ENCODE measurements at places on chromosomes 1 and 21.

- no peak for DNase-seq
Measured at GRCh38 chr1:167905182-167905581, 8.8 kb downstream of the ADCY10 start.

GRCh38 chr1:38789498-38790169 is 69.9 kb downstream of the RRAGC start:
- no peak for DNase-seq

- DNase-seq: no peak
Measured at GRCh38 chr1:113416496-113416895, 26.2 kb downstream of the MAGI3 start.

DNA sequence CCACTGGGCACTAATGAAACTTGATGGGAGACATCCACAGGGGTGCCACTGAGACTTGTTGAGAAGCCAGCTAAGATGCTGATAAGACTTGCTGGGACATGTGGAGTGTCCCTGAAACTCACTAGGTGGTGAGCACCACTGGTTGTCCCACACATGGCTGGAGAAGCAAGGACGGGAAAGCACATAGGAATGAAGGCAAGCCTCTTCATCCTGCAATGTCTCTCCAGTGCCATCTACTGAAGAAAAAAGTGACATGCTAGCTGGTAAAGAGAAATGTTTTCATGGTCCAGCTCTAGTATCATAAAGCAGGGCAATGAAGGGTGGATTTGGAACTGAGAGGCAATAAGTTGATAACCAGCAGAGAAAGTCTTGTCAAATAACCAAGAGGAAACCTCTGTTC is 283.0 kb downstream of the PAPPA2 start:
- no peak for DNase-seq

DNA sequence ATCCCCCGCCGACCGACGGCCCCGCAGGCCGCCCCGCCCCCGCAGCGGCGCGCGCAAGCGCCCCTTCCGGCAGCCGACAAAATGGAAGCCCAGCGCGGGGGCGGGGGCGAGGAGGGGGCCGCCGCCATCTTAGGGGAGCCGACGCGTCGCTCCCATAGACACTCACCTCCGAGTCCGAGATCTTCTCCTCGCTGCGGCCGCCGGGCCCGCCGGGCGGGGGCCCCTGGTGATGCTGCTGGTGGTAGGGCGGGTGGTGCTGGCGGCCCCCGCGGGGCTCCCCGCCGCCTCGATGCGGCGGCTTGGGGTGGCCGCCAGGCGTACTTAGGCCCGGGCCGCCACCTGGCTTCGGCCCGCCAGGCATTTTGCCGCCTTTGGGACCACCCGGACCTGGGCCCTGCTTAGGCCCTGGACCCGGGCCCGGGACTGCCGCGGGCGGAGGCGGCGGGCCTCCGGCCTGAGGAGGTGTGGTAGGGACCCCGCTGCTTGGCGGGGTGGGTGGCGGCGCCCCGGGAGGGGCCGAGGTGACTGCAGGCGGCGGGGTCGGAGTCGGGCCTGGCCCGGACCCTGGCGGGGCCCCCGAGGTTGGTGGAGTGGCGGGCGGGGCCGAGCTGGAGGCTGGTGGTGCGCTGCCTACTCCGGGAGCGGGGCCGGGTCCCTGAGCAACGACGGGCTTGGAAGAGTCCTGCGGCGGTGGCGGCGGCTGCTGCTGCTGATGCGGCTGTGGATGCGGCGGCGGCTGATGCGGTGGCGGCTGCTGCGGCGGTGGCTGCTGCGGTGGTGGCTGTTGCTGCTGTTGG is 691 bp downstream of the SFPQ start:
- peak; percentile 90 for DNase-seq

DNA sequence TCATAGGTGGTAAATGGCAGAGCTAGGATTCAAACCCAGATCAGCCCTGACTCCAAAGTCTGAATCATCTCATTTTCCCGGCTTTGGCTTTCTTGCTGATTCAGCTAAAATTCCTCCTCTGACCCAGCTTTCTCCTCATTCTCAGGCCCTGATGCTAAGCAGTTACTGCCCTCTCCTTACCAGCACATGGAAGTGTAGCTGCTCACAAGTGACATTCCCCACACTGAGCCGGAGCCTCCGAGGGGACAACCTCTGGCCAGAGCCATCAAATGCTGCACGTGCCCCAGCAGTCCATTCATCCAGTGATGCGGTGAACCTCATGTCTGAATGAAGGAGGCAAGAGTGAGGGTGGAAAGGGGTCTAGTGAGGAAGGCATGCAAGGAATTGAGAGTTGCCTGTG is 11.1 kb downstream of the ITGA10 start:
- no peak for DNase-seq

- peak; percentile 96 for DNase-seq
Measured at GRCh38 chr1:19485362-19486187, at the start of gene CAPZB. Gene CAPZB (minus strand): TSS chr1:19485539. CDS start chr1:19485438, 101 bp downstream.

DNA sequence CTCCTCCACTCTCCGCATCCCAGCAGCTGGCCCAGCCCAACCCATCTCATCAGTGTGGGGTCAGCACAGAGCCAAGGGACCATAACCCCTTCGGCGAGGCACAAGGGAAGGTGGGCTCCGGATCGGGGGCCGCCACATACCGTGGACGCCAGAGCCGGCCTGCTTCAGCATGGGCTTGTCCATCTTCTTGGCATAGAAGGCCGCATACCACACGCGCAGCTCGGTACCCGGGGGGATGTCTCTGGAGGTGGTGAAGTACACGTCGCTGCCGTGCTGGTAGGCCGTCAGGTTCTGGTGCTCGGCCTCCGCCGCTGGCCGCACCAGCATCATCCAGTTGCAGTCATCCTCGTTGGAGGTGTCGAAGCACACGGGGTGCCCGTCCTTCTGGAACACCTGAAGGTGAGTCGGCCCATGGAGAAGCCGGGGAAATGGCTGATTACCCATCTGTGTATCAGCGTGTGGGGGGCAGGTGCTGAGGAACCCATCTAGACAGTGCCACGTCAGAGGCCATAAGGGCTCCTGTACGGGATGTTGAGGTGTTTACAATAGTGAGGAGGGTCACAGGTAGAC is 24.6 kb downstream of the PRDM15 start:
- DNase-seq: peak; percentile 72

GRCh38 chr21:45945066-45945867 is 36.3 kb upstream of the COL6A1 start:
- peak; percentile 50 for DNase-seq

DNA sequence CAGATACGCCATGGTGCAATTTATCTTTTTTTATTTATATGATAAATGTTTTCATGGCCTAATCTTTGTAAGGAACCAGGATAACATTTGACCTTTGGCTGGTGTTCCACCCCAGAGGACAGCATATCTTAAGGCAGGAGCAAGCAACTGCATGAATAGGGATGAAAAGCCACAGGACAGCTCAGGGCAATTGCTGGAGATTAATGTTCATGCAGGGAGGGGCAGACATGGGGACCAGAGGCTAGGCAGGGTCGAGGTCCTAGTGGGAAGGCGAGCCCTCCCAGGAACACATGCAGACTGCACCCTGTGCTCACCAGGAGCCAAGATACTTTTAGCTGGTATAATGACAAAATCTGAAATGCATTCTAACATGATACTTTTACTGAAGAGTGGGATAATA is 74.4 kb upstream of the HAO2 start:
- DNase-seq: no peak

DNA sequence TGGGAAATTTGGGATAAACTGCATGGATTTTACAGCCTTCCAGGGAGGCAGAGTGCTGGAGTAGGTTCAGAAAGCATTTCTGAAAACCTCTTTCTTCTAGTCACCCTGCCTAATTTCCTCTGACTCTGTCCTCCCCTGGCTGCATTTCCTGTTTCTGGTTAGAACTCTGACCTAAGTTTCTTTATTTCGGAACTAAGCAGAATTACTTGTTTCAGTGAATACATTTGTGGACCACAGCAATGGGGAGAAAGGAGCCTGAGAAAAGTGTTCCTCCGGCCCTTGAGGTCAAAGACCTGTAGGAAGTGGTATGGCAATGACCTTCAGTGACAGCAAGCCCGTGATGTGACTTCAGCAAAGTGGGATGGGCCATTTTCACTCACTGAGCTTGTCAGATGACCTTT is 173.4 kb upstream of the RUNX1 start:
- DNase-seq: no peak

Data from suprapubic skin (tissue), 4 donors.